Stimulated activated CD4-positive, alpha-beta T cell treated with anti-CD3 and anti-CD28 coated beads, Interleukin-2, amount 100 ng/mL, for 48 hours (primary cell): ENCODE measurements at places on chromosomes 7 and 10.

- no peak for DNase-seq
Measured at GRCh38 chr10:88113657-88114272, 250.3 kb downstream of the PTEN start.

DNA sequence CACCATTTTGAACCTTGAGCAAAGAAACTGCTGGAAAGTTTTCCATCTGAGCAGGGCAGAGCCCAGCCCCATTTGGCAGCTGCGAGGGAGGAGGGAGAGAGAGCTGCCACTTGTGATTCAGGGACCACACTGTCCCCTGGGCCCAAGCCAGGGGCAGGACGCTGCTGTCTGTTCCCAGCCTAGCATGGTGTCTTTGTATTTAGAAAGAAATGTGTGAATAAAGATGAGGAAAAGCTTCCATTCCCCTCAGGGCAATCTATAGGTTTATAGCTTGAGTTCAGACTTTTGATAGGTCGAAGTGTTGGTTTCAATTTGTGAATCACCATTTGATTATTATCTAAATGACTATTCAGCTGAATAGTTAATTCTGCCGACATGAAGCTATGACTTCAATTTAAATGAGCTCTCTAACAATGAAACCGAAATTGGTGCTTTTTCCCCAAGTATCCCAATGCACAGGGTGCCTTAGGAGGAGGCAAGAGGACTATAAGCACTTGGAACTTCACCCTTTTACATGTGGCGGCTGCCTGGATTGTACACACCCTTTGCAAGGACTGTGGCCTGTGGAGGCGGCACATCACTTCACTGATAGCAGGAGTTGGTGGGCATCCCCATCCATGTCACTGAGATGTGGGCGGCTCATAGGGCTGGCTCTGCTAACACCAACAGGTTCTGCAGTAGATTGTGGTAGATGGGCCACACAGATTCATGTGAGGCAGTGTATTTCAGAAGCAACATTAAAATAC, 223.5 kb downstream of the CCDC3 start:
- DNase-seq, result no peak

GRCh38 chr10:105952153-105952552, 1212.4 kb downstream of the SORCS1 start:
- DNase-seq, result no peak

DNA sequence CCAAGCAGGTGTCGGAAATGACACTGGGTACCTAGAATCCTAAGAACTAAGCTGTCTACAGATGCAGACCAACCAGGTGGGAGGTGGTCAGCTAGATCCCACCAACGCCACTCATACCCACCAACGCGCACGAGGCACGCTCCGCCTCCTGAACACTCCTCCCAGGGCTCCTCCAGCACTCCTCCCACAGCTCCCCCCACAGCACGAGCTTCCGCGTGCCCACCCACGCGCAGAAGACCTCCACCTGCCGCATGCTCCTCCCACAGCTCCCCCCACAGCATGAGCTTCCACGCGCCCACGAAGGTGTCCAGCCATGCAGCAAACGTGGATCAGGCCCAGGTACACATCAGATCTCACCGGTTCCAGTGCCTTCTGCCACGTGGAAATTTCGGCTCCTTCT, 196.0 kb downstream of the MAD1L1 start:
- DNase-seq, result no peak

DNA sequence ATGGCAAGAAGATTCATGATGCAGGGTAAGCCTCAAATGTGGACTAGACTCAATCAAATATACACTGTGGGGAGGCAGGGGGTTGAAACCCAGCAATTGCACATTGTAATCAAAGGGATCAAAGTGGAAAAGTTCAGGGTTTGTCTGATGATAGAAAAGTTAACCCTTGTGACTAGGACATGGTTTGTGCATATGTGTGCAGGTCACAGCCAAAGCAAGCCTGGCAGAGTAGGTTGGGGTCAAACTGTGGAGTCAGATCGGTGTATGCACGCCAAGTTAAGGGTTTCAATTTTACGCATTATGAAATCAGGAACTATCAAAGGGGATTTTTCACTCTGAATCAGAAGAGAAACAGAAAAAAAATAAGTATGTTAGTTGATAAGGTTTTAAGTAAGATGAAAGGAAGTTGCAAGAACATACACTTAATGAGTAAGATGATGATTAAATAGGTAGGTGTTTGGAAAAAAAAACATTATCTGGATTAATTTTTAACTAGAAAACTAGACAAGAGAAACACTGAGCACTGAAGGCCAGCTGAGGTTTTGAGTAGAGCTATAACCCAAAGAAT, 188.3 kb downstream of the DGKB start:
- DNase-seq, result no peak

GRCh38 chr10:943334-944033, 12.0 kb upstream of the LARP4B start:
- DNase-seq, result no peak

DNA sequence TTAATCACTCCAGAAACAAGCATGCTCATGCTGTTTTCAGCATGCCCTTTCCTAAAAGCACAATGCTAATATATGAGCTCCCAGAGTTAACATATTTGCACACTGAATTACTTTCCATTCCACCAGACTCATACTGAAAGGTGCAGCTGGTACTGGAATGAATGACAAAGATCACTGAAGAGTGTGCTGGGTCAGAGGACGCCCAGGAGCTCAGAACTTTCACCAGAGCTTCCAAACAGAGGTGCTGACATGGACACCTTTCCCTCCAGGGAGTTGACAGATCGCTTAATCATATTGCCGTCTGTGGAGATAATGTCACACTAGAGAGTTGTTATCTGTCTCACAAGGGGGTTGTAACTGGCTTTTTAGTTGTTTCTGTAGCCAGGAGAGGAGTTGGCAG, 292.9 kb downstream of the LHFPL3 start:
- no peak for DNase-seq

GRCh38 chr7:39609113-39609934, 14.0 kb upstream of the RALA start:
- DNase-seq, result no peak

GRCh38 chr7:117830422-117830954, 42.8 kb downstream of the CTTNBP2 start:
- no peak for DNase-seq

DNA sequence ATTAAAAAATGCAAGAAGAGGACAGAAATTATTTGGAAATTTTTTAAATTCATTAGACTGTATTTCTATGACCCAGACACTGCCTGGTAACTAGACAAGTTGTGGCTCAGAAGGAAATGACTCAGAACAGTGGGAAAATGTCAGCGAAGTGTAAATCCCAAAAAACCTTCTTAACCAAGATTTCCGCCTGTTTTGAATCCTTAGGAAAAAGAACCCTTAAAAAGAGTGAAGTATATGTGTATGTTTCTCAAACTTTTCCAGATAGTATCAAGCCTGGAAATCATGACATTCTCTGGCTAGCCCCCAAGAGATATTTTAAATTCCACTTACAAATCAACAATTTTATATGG, 42.7 kb upstream of the PLXNA4 start:
- DNase-seq, result no peak

DNA sequence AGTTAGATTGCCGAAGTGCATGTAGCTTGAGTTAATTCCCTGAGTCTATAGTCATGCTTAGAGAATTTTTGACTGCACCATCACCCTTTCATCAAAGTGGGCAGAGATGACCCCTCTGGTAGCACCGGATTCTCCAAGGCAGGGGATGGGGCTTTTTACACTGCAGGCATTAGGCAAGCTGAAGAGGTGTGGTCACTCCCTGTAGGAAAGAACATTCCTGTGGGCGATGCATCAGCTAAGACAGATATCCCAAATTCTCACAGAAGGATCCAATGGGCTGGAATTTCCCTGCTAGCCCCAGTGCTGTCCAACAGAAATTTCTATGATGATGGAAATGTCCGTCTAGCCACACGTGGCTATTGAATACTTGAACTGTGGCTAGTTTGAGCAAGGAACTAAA, 118.2 kb downstream of the ADAM12 start:
- no peak for DNase-seq

GRCh38 chr10:52322323-52322722, 8.2 kb downstream of the DKK1 start:
- DNase-seq, result no peak

GRCh38 chr7:27513885-27514284, 148.8 kb downstream of the HIBADH start:
- no peak for DNase-seq

DNA sequence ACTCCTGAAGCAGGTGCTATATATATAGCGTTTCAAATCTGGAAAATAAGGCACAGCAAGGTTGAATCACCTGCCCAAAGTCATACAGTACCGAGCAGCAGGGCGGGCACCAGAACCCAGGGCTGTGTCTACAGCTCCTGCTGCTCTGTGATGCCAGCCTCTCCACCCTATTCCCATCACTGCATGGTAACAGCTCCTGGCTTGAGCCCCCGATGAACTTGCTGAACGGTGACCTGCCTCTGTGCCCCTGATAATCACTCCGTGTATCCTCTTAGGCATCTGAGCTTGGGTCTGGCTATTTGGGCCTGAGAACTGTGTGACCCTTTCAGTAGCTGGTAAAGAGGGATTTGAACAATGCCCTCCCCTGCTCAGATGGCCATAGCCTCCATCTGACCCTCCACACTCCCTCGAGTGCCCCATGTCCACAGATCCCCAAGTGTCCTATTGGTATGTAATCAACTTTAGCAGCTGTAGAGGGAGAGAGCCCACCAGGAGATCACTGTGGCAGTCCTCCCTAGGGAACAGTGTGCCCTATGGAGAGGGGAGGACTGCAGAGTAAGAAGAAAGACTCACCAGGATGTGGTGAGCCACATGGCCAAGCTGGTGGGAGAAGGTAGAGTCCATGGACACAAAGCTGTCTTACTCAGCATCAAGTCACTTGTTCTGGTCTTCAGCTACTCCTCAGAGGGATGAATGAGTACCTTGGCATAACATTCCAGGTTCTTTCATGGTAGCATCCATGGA, 1.1 kb upstream of the ARHGAP22 start:
- no peak for DNase-seq
